Adrenal gland (tissue), 19 donors: ENCODE measurements at places on chromosomes 3 and 15.

DNA sequence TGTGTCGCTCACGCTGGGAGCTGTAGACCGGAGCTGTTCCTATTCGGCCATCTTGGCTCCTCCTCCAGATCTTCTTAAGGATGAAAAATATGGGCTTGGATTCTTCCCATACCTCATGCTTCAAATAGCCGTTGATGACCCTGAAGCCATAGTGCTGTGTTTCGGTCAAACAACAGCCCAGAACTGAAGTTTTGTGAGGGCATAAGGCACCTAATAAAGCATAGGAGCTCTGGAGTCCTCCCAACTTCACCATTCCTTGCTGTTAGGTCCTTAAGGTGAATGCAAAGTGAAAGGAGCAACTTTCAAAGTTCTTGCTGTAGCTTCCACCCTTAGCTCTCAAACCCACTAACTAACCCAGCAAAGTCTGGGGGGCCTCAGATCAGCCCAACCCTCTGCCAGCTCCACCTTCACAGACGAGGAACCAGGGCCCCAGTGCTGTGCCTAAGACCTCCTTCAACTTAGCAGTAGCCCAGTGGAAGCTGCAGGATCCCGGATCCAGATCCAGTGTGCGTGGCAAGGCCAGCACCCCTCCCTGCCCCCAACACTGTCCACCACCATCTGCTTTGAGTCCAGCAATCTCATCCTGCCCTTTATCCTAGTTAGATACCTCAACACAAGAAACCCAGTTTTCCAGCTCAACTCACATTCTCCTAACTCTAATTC is at the start of gene GRK7:
TSS of gene GRK7 (plus strand) at position 321 of the 663 bp plus-strand sequence. CDS start 14,877 bp downstream, outside the sequence.
- no peak for DNase-seq

DNA sequence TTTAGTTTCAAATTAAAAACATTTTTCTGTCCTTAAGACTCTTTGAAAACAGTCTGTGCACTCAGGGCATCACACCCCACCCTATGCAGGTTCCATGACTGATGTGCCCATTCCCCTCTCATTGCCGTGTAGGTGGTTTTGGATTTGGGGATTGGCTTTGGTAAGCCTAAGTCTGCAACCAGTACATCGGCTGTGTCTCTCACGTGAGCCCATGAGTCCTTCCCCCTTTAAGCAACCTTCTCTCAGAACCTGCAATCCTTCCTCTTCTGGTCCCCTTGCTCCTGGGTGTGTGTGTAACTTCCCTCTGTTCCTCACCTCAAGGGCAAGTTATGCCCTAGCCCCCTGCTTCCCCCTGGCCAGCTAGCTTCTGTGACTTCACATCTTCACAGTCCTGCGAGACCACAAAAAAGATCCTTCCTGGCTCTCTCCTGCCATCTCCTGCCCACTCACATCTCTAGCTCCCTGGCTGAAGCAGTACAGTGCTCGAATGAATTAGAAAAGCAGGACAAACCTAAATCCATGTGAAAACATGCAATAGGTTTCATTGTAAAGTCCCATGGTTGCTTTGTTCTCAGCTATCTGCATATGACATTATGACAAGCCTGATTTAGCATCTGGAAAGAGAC is 126.7 kb downstream of the UACA start:
- no peak for DNase-seq

DNA sequence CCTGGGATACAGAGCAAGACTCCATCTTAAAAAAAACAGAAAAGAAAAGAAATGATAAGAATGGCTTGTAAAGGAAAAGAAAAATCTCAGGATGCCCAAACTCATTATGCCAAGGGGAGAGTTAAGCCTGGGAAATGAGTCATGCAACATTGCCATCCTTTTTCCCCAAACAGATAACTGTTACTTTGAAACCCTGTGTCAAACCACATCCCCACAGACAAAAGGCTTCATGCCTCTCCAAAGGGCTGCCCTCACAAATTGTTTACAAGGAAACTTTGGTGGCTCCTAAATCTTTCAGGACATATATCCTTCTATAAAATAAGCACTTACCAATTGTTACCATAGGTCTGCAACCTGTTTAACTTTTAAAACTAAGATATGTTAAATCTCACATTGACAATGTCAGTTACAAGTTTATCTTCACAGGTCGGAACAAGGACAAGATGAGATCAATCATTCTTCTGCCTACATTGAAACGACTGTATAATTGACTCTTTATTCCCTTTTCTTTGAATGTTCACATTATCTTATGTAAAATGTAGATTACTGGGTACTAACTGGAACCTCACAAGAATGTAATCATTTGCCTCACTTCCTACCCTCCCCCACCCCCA is 18.6 kb upstream of the SENP7 start:
- no peak for DNase-seq

- DNase-seq: no peak
These were observed 41.1 kb downstream of the NGRN start for GRCh38 chr15:90306560-90306959.

DNA sequence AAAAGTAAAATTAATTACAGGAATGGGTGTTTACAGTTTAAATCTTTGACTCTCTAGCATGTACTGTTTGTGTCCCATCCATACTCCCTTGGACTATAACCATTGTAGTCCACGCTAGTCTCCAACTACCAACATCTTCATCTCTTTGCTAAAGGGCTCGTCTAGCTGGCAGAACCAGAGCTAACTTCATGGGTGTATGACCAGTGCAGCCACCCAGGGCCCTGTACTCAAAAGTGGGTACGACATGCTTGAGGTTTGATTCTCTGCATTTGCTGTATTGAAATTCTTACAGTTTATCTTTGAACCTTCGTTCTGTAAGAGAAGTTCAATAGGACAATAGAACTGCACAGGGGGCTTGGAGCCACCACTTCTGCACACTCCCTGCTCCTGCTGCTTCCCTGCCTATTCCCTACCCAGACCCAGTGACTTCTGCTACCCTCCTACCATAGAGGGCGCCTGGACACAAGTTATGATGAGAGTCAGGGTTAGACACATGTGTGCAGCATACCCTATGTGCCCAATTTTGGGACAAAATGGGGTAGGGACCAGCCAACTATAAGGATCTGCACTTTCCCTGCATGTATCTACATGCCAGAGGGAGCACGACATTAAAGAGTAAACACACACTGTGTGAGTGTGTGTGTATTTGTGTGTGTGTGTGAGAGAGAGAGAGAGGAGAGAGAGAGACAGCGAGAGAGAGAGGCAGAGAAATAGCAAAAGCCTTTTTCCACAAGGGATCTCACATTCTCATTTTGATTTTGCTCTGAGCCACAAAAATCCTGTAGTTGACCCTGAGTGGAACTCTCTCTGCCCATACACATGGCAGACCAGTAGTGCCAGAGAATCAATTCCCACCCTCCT is 59.0 kb upstream of the NECTIN3 start:
- no peak for DNase-seq

DNA sequence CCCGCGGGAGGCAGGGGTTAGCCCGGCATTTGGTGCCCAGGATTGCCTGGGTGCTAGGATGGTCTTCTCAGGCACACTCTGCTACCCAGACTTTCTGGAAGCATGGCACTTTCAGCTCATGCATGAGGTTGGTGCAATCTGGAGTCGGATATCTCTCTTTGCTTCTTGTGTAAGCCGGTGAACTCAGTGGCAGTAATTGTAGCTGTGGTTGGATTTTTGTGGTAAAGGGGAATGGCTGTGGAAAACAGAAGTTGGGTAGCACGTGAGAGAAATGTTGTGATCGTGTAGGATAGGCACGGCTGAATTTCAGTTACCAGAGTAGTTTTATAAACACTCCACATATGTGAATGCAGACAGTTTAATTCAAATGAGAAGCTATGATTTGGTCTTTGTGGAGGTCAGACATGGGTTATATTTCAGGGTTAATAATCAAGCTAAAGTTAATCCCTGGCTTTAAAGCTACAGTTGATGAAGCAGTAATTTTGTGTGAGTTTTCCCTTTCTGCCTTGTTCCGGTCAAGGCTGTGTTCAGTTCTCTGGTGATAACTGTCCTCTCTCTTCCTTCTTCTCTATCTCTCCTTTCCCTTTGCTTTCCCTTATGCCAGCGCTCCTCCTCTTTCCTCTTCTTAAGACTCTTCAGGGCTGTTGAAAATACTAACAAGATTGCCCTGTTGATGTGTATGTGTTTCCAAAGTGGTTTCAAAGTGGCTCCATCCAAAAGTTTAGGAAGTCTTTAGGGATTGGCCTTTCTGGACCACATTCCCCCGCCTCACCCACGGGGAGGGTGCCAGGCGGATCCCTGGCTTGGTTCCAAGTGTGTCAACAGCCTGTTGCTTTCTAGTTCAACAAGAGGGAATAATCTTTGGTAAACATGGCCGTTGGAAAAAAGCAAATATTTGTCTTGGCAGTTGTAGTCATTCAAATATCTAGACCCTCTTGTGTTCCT is 404.6 kb upstream of the C2CD4B start:
- DNase-seq: peak; percentile 65

DNA sequence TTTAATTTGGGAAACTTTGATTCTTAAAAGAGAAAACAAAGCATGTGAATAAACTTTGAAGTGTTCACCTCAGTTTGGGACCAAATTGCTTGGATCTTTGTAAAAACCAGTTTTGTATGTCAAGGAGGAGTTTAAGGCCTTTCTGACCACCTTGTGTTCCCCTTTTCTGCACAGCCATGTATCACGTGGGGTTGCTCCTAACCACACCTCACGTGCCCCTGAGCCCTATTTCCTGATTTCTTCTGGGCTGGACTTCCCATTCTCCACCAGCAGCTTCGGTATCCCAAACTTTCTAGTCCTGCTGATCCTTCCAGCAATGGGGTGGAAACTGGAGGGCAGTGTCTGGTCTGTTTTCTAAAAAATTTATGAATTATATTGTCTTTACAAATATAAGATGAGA is 76.4 kb upstream of the STT3B start:
- no peak for DNase-seq
